ENCODE measurements at places on chromosomes 16 and 17. TPM values are rescaled to one million over a fixed set of nuclear protein-coding genes. Genes with fewer than 3 reads are reported as not detected.

Gene TPPP3
- not detected for total RNA-seq

Gene ICAM2
- 806 TPM for total RNA-seq

Gene CTRB1
- total RNA-seq = not detected

Gene RND2
- total RNA-seq = 0.10 TPM

Gene RSKR
- 8.7 TPM for total RNA-seq

Gene SPATA32
- total RNA-seq = not detected

Gene CACNG3
- total RNA-seq = not detected

Gene GNAO1
- not detected for total RNA-seq

Gene CDH8
- total RNA-seq = not detected

Gene TVP23A
- total RNA-seq = not detected

Gene SBK1
- total RNA-seq = 0.10 TPM

Gene GLYR1
- 69.6 TPM for total RNA-seq

Gene MYH11
- total RNA-seq = not detected

Gene GAS2L2
- not detected for total RNA-seq

Gene HEATR9
- total RNA-seq = not detected

Gene TBC1D3B
- 0.86 TPM for total RNA-seq

Gene CCL23
- 0.98 TPM for total RNA-seq

Gene SCPEP1
- 24.5 TPM for total RNA-seq

Gene TEX14
- under 0.01 TPM for total RNA-seq

Gene BEAN1
- not detected for total RNA-seq

Gene SLC35G6
- total RNA-seq = not detected

Gene PRRT2
- 0.19 TPM for total RNA-seq

Gene KRTAP3-2
- not detected for total RNA-seq

Gene EZH1
- total RNA-seq = 18.0 TPM

Gene LITAFD
- not detected for total RNA-seq

Gene NXPH3
- 1.6 TPM for total RNA-seq

Gene POLR2A
- 128 TPM for total RNA-seq

Gene HSD17B1
- total RNA-seq = 0.65 TPM

Gene FBXO39
- total RNA-seq = 5.9 TPM

Gene C16orf92
- not detected for total RNA-seq

Gene ERBB2
- 2.8 TPM for total RNA-seq

Gene TERB1
- total RNA-seq = not detected

Gene RNF43
- not detected for total RNA-seq

Gene SLC38A7
- total RNA-seq = 38.8 TPM

Gene MYO15B
- 17.4 TPM for total RNA-seq

Gene SMIM36
- not detected for total RNA-seq

Gene ANKRD40CL
- not detected for total RNA-seq

Gene DNAI2
- not detected for total RNA-seq

Gene NEUROD2
- total RNA-seq = not detected

Gene TP53TG3B
- not detected for total RNA-seq

Gene NDUFAF8
- 27.8 TPM for total RNA-seq

Gene PDK2
- total RNA-seq = 28.7 TPM

Gene ZNF200
- total RNA-seq = 12.7 TPM

Gene CHD3
- 124 TPM for total RNA-seq

Gene SOST
- total RNA-seq = not detected

Gene TPSB2
- not detected for total RNA-seq

Gene FUS
- total RNA-seq = 58.8 TPM

Gene MC1R
- total RNA-seq = 2.3 TPM

Gene SNAI3
- total RNA-seq = 0.33 TPM

Gene SCNN1B
- 1.6 TPM for total RNA-seq

Gene LPCAT2
- 46.7 TPM for total RNA-seq

Gene TBX2
- total RNA-seq = 0.29 TPM

Gene KRTAP4-8
- not detected for total RNA-seq

Gene KRTAP1-5
- total RNA-seq = not detected

Gene PMFBP1
- not detected for total RNA-seq
